ENCODE measurements at places on chromosomes 4 and X.

DNA sequence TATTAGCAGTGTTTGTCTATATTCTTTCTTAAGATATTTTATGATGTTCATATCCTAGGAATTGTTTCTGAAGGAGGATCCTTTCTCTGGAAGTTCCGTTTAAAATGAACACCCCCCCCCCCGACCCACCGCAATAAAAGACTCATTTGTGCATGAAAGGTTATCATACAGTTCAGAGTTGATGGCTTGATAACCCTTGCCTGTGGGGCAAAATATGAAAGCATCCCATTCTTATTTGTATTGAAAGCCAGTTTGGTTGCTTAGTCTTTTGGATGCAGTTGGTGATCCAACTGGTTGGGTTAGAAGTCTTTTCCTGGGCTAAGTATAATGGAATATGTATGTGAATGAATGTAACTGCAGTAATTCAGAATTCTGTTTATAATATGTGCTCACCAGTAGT is 8.3 kb downstream of the INTS6L start:
- no peak for DNase-seq

DNA sequence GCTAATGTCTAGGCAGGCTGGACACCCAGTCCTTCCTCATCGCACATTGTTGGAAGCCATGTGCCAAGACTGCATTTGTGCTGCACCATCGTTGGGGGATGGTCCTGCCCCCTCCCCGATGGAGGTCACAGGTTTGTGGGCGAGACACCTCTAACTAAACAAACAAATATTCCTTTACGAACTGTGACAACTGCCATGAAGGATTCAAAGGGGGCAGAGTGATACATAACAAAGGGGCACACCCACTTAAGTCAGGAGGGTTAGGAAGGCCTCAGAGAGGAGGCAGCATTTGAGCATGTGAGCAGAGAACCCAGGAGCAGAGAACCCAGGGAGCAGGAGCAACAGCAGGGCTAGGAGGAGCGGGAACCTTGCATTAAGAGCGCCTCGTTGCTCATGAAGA is 37.1 kb downstream of the TRIM2 start:
- DNase-seq = no peak

GRCh38 chr4:2925931-2926860 is 37.0 kb downstream of the NOP14 start:
- no peak for DNase-seq

DNA sequence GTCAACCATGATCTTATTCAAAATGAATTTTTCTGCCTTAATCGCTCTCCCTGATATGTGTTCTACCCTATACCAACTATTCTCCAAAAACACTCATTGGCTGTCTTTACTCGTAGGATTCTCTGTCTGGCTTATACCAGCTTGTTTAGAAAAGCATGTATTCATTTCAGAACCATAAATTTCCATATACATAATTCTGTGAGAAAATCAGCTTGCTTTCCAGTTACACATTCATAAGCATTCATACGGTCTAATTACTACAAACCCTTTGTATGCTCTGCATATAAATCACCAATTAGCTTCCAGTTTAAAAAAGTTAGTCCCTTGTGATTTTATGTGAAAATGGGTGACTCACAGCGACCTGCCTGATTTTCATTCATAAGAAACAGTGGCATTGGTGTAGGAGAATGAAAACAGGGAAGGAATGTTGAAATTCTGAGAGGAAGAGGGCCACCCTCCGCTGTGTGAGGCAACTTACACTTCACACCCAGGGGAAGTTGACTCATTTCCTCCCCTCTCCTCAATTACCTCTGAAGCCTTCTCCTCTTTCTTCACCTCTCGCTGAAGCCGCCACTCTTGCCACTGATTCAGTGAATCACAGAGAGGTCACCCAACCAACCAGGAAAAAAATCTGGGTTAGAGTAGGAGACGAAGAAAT is 63.3 kb downstream of the MEPE start:
- no peak for DNase-seq

GRCh38 chr4:137524725-137525369 is 7.4 kb downstream of the PCDH18 start:
- no peak for DNase-seq
